ENCODE measurements at places on chromosomes 4 and X. TPM values are rescaled to one million over a fixed set of nuclear protein-coding genes. Genes with fewer than 3 reads are reported as not detected.

Gene FGFBP1
- 1.2 TPM for polyA plus RNA-seq

GRCh38 chr4:128979934-128980333, 113.4 kb downstream of the SCLT1 start:
- no peak for DNase-seq

DNA sequence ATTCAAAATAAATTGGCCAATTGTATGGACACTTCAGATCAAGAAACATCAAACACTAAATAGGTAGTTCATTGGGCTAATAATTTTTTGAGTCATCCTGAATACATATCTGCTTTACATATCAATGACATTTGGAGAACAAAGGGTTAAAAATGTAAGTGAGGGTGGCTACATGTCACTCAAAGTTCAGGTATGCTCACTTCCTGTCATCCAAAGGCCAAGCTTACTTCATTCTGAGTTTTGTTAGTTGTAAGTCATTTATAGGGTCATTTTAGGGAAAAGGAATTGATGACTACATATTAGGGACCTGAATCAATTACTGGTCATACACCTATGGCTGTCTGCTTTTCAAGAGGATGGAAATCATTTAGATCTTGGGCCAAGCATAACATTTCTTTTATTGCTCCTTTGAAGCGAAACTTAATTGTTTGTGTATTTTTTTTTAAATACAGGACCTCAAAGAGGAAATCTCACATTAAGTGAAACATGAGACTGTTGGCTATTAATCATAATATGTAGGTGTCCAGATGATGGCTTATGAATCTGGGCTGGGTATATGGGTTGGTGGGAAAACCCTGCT, 119.2 kb upstream of the LEF1 start:
- no peak for DNase-seq

- DNase-seq: no peak
Measured at GRCh38 chr4:114464726-114465272, 133.8 kb upstream of the UGT8 start.

- DNase-seq: no peak
Measured at GRCh38 chrX:72366178-72366577, 60.5 kb upstream of the CITED1 start.

Measured in kidney (tissue), 22 donors.